Activated CD8-positive, alpha-beta memory T cell treated with anti-CD3 and anti-CD28 coated beads, Interleukin-2, amount 50 U/mL, for 48 hours (primary cell): ENCODE measurements at places on chromosomes 7 and 10.
A peak's percentile ranks its signal among the peaks of the same experiment; 100 is the strongest.

- DNase-seq, result no peak
Observed at GRCh38 chr7:133016604-133017003, 65.3 kb downstream of the CHCHD3 start.

DNA sequence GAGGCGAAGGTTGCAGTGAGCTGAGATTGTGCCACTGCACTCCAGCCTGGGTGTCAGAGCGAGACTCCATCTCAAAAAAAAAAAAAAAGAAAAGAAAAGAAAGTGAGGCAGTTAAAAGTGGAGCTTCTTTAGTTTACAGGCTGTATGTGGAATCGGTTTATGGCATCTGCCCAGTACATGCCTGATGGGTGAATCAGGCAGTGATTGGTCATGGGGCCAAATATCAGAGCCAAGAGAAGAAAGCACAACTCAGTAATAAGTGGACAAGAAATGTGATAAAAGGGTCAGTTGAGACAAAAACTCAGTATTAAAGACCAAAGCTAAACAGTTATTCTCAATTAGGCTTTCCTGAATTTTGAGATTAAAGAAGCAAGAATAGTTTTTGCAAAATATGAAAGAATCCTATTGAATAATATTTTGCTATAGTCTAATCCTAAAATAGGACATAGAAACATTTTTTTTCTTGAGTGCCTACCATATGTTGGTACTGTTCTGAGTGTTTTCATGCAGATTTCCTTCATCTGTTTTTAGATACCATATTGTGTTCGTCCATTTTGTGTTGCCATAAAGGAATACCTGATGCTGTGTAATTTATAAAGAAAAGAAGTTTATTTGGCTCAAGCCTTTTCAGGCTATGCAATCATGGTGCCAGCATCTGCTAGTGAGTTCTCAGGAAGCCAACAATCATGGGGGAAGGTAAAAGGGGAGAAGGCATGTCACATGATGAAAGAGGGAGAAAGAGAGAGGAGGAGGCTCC, 14.4 kb downstream of the CDC14C start:
- no peak for DNase-seq

DNA sequence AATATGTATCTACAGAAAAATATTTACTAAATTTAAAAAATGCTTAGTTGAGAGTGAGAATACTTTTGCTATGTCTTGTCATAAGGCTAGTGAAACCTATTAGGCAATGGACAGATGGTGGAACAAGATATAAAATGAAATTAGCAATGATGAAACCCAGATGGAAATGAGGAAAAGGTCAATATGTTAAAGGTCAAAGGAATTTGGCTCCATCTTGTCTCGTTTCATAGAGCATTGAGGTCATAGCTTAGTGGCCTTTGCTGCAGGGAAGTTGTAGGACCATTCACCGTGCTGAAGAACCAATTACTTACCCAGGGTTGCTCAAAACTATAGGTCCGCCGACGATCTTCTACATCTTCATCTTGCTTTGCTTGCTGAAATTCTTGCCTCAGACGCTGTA, 683.9 kb downstream of the PARD3 start:
- DNase-seq, result no peak

GRCh38 chr7:22633954-22634474, 93.0 kb upstream of the IL6 start:
- DNase-seq, result no peak

DNA sequence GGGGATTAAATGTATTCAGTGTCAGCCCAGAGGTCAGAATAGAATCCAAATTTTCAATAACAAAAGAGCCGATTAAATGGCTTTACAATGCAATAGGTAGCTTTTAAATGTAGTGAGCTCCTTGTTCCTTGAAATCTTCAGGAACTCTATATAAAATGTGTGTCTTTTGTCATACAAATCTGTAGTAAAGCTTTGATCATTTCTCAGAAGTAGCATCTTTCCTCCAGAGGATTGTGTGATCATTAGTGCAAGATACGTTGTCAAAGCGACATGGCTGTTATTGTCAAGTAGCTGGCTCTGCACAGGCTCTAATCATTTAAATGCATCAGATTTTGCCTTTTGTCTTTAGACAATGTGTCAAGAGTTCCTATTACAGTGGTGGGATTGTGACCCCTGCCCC, 116.1 kb upstream of the NAMPT start:
- no peak for DNase-seq

- no peak for DNase-seq
Observed at GRCh38 chr10:5658871-5659618, 7.3 kb downstream of the ASB13 start.

GRCh38 chr10:21202776-21203462, 305.8 kb upstream of the NEBL start:
- DNase-seq, result no peak

DNA sequence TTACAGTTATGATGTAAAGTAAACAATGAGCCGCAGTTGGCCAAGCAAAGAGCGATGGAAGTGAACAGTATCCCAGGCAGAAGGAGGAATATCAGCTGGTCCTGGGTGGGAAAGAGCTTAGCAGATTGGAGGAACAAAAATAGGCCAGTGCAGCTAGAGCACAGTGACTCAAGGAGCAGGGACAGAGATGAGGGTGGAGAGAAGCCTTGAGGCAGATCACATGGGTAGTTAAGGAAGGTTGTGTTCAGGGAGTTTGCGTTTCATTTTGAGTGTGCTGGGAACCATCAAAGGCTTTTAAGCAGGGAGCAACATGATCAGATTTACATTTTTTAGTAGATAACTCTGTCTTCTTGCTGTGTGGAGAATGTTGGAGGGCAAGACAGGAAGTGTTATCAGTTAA, 113.6 kb downstream of the OAT start:
- DNase-seq, result no peak

DNA sequence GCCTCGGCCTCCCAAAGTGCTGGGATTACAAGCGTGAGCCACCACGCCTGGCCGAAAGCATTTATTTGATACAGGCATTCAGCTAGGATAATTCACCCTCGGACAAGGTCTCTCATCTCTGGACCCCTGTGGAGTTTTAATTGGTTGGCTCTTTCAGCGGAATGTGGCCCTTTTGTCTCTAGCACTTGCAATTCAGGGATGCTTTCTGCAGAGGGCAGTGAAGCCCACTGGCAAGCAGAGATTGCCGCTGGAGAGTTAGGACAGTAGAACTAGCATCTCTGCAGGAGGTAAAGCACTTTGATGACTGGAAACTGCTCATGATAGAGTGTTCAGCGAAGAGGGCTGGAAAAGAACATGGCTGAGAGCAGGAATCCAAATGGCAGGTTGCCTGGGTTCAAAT, 62.0 kb downstream of the SUFU start:
- DNase-seq, result no peak

GRCh38 chr10:65858841-65859240, 1067.0 kb upstream of the LRRTM3 start:
- no peak for DNase-seq

GRCh38 chr10:23886355-23886754, 322.6 kb upstream of the KIAA1217 start:
- DNase-seq, result no peak

- no peak for DNase-seq
Observed at GRCh38 chr10:17067376-17068264, 62.0 kb downstream of the CUBN start.

- no peak for DNase-seq
Observed at GRCh38 chr7:107768263-107768662, 24.3 kb downstream of the CBLL1 start.

- no peak for DNase-seq
Observed at GRCh38 chr10:1629326-1630198, 107.8 kb downstream of the ADARB2 start.

- DNase-seq, result no peak
Observed at GRCh38 chr7:93575555-93576399, 1.3 kb upstream of the CALCR start.

DNA sequence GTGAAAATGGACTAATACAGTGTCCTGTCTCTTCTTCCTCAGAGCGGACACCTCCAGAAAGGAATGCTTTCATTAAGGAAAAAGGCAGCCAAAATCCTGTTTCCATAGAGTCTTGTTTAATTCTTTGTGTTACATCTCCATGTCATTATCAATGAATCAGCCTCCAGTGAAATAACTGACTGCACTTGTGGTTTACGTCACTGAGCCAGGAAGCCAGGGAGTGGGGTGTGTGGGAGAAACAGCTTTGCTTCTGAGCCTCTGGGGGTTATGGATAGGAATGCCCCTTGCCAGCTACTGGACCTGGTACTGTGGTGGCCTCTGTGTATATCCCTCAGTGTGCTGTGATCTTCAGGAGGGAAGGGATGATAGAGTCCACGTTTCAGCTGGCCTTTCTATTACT, 416.8 kb downstream of the GALNT17 start:
- DNase-seq, result no peak

DNA sequence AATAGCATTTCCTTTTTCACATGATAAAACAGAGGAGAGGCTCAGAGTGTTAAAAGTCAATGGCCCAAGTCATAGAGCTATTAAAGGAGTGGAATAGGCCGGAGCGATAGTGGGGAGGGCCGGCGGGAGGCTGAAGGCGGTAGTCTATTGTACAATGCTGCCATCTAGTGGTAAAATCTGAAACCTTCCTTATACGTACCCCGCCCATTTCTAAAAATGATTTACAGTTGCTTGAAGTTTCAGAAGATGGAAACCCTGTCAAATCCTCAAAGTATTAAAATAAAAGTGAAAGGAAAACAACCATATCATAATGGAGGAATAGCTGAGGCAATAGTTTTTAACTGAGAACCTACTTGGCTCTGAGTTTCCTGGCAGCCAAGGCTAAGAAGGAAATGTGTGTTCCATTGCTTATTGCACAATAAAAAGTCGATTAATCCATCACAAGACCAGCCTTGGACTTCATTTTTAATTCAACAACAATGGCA, 209.1 kb downstream of the CCSER2 start:
- DNase-seq, result no peak

DNA sequence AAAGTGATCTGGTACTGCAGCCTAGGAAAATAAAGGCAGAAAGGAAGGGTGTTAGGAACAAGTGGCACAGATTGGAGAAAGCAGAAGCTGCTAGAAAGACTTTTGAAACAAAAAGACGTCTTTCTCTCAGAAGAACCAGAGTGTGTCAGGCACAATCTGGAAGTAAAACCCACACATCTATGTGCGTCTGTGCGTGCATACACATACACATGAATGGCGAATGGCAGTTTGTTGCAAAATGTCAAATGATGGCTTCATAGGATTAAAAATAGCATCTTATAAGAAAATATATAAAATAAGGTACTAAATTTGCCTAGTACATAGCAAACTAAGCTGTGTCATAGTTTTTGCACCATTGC, 246.3 kb downstream of the CDK14 start:
- DNase-seq, result no peak

DNA sequence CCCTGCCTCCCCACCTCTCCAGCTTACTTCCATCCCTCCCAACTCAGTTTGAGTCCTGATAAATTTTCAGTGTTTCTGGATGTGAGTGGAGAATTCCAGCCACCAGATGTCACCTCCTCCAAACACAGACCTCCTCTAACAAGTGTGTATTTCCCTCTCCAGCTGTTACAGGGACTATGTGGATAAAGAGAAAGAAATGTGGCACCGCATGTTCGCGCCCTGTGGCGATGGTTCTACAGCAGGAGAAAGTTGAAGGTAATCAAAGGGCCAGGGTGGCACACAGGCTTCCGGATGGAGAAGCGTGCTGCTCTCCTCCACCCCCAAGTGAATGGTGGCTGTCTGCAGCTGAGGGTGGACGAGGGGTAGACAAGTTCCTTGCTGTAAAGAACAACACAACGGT, 14.7 kb downstream of the FKBP6 start:
- DNase-seq, result no peak

DNA sequence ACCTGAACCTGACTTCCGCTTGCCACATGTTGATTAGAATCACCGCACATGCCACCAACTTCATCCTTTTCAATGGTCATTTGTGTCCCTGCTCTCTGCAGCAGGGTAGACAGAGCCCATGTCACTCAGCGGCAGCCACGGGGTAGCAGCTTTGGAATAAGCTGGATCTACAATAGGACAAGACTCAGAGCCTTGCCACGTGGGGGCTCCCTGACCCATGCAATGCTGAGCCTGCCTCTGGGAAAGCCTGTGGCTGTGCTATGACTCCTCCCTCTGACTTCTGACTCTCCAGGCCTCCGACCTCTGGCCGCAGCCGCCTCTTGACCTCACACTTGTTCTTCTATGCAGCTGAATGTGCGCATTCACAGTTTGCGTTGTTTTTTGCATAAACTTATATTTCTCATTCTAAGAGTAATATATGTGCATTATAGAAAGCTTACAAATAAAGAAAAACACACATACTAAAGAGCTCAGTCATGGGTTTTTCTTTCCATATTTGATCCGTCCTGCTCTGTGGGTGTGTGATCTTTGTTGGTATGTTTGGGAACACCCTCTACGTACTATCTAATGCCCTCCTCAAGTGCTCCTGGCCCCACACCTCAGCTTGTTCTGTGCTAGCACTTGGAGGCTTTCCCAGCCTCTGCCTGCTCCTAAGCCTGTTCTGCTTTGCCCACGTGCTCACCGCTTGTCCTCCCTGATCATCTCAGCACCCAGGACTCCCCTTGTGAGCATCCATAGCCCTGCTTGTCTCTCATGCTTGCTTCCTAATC, 198.0 kb upstream of the MKI67 start:
- DNase-seq, result no peak

GRCh38 chr10:3765146-3765545, 19.9 kb downstream of the KLF6 start:
- peak; percentile 59 for DNase-seq

- no peak for DNase-seq
Observed at GRCh38 chr7:54080525-54080924, 461.6 kb upstream of the VSTM2A start.

DNA sequence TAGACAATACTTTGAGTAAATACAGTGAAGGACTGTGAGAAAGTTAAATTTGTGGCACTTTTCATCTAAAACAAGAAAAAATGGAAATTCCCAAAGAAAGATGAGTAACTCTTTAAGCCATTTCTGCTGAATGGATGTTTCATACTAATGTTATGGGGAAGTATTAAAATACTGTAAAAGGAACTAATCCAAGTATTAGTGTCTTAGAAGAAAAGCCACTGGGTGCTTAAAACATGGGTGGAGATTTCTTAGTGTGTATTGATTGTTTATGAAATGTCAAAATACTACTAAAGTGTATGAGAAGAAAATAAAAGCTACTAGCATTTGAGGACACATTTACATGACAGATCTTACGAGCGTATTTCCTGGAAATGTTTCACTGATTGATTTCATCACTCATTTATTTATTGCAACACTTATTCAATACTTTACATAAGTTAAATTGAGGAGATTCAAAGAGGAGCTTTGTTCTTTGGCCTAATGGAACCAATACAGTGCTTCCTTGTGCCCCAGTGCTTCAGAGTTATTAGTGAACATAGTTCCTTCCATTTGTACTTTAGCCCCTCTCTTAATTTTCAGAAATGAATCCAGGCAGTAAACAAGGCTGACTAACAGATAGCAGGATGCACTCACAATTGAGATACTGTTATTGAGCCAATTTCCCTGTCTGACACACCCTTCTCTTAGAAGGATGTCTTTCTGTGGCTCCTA, 155.5 kb upstream of the AHR start:
- DNase-seq, result no peak

- no peak for DNase-seq
Observed at GRCh38 chr7:128174386-128174785, 66.7 kb upstream of the LEP start.

GRCh38 chr10:68330852-68331454, 911 bp upstream of the HNRNPH3 start:
- DNase-seq, result peak; percentile 61
